Stimulated activated CD8-positive, alpha-beta memory T cell treated with anti-CD3 and anti-CD28 coated beads, Interleukin-7, amount 100 ng/mL, for 24 hours (primary cell): ENCODE measurements at places on chromosomes 1 and 21.
A peak's percentile ranks its signal among the peaks of the same experiment; 100 is the strongest.

DNA sequence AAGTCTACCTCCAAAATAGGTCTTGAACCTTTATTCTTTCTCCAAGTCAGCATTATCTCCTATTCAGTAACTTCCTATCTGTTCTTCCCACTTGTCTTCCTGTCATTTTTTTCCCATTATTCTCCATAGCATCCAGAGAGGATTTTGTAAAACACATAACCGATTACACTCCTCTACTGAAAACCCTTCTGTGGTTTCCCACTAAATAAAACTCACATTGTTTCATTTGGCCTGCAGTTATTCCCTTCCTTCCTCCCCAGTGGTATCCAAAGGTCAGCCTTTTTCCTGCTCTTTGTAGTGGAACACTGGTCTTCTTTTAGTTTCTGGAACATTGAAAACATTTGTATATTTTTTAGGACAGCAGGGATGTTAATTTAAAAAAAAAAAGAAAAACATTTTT lies 266.0 kb downstream of the GPR52 start:
- no peak for DNase-seq

DNA sequence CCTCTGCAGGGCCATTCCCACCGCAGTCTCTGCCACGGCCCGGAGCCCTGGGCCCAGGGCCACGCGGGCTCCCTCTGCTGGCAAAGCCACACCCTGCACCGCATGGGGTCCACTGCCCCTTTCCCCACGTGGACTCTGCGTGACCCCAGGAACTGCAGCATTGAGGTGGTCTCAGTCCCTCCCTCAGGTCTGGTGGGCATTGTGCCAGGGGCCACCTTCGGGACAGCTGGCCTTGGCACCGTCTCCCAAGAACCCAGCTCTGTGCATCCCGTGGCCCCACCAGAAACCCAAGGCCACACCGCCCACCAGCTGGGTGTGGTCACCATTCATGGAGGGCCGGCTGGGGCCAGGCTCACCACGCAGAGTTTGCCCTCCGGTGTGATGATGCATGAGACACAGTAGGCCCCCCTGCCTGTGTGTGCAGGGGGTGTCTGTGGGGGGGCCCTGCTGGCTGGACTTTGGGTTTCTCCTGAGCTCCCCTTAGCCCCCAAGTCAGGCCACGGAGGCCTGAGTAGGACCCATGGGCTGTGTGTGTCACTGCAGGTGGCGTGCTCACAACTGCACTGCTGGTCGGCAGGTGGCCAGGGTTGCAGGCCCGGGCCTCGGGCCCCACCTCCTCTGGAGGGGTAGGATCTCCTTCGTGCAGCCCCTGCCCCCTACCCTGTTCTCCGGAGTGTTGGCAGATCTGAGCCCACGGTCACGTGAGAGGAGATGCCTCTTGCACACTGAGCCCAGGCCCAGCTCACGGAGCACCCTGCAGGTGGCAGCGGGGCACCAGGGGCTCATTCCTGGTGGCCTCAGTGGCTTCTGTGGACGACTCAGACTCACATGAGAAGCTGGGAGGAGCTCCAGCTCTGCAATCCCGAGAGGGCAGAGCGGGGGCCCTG lies 5.8 kb downstream of the VWA1 start:
- peak; percentile 30 for DNase-seq

- no peak for DNase-seq
Observed at GRCh38 chr1:38898653-38899230, 17.4 kb upstream of the GJA9 start.

DNA sequence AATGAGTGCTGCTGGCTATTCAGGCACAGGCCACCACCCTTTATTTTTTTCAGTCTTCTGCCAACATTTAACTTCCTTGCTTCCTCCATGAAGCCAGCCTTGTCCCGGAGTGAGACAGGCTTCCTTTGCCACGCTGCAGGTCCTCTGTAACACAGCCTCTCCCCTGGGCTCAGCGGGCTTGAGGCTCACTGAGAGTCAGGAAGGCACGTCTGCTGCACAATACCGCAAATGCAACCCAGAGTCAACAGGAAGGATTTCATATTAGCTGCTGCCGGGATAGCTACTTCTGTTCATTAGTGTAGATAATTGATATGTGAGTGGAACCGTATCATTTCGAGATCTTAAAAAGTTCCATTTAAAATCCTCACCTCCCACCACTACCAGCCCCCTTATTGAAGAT lies 22.5 kb downstream of the MYOG start:
- DNase-seq = no peak

DNA sequence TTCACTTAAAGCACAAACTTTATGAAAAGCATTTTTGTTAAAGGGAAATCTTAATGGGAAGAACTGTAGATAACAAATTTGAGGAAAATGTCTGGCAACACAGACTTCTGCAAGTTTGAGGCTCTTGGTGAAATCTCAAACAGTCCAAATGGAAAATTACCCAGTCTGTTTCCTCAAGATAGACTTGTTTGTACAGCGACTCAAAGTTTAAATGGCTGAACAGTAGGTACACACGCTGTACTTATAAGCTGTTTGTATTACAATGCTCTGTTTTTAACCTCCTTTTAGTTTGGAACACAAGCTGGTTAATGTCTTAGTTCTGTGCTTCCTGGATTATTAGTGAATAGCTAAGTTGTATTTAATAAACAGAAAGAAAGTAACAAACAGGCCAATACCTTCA lies 217.1 kb downstream of the NFIA start:
- DNase-seq = no peak

DNA sequence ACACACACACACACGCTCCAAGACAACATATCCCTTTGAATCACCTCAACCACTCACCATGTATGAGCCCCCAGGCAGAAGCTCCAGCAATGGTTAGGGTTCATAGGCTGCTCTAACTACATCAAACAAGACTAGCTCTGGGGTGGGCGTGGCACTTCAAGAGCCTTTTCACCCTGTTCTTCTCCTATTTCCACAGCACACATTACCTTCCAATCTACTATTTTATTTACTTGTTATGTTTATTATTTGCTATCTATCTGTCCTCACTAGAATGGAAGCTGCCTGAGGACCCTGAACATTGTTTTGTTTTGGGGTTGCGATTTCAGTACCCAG lies 28.7 kb downstream of the TRABD2B start:
- no peak for DNase-seq

DNA sequence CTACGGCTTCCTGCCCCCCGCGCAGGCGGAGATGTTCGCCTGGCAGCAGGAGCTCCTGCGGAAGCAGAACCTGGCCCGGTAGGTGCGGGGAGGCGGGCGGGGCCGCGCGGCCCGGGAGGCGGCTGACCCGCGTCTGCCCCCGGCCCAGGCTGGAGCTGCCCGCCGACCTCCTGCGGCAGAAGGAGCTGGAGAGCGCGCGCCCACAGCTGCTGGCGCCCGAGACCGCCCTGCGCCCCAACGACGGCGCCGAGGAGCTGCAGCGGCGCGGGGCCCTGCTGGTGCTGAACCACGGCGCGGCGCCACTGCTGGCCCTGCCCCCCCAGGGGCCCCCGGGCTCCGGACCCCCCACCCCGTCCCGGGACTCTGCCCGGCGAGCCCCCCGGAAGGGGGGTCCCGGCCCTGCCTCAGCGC lies 16.6 kb downstream of the NOC2L start:
- DNase-seq = no peak

- DNase-seq = no peak
Observed at GRCh38 chr1:75133750-75134646, at the start of gene LHX8. TSS of gene LHX8 (plus strand) at chr1:75134388. CDS start at chr1:75136615, 2,227 bp downstream.

DNA sequence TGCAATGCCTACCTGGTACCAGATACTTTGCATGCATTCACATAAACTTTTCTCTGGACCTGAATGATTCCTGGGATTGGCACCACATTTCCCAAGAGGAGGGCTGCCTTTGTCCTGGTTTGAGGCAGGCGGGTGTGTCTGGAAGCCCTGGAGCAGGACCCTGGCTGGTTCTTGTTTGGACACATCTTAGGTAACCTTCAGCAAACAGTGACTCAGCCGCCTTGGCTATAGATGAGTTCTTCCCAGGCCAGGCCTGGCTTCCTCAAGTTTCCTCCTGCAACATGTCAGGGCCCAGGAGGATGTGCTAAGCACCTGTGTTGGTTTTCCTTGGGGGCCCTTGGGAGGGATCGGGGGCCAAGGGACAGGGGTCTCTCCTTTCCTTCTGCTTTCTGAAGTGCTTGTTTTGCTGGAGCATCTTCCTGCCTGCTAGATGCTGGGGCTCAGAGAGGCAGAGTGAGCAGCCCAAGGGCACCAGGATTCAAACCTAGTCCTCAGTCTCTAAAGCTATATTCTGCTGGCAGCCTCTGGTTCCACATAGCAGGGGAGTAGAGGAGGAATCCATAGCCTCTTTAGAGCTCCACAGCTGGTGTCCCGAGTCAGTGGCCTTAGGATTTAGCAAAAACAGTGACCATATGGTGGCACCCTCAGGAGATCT lies 38.2 kb downstream of the PAX7 start:
- DNase-seq = no peak
